ENCODE measurements at places on chromosomes 3 and 15.

DNA sequence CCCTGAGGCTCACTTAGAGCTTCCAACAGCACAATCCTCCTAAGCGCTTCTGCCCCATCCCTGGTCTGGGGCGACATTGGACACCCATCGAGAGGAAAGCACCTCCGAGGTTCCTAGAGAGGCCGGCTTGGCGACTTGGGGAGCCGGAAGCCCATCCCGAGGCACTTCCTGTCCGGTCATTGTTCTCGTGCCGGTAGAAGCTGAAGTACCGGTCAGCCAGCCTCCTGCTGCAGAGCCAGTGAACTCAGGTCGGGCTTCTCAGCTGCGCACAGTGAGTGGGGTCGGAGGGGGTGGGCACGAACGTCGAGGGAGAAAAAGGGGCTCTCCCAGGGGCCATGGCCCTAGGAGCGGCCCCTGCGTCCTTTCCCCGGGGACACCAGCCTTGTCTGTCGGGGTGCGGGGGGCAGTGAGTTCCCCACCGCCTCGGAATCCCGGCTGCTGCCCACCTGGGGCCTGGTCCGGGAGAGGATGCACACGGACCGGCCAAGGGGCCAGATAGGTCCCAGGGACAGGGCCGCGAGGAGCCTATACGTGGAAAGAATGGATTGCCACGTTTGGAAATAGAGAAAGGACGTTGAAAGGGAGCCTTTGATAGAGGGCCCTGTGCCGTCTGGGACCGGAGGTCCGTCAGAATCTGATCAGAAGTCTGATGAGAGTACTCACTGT is at the start of gene ZNF35:
ZNF35 (plus strand) TSS at position 169 of the 666 bp plus-strand sequence. CDS start 2,336 bp downstream, outside the sequence.
- no peaks in the 10 kb centered on the region for H3K27me3 ChIP-seq
- H3K4me3 ChIP-seq, result peak within 1 kb of the TSS; percentile 98
- peaks cover 9% of the 10 kb centered on the region for H3K4me1 ChIP-seq
- peak within 1 kb of the TSS; percentile 52 for H3K27ac ChIP-seq
- peaks cover 29% of the 10 kb centered on the region for H3K36me3 ChIP-seq
- DNase-seq, result peak; percentile 87

- H3K27me3 ChIP-seq, result no peaks in the 10 kb centered on the region
- H3K36me3 ChIP-seq, result no peaks in the 10 kb centered on the region
- DNase-seq, result no peak
Measured at GRCh38 chr15:77864211-77865105, 213.1 kb downstream of the TBC1D2B start.

- H3K27me3 ChIP-seq, result no peaks in the 10 kb centered on the region
- H3K36me3 ChIP-seq, result no peaks in the 10 kb centered on the region
- no peak for DNase-seq
- H3K4me1 ChIP-seq, result peaks cover 11% of the 10 kb centered on the region
- no peak overlapping the region for H3K4me3 ChIP-seq
Measured at GRCh38 chr15:84595660-84596059, 5.1 kb upstream of the ZSCAN2 start.

DNA sequence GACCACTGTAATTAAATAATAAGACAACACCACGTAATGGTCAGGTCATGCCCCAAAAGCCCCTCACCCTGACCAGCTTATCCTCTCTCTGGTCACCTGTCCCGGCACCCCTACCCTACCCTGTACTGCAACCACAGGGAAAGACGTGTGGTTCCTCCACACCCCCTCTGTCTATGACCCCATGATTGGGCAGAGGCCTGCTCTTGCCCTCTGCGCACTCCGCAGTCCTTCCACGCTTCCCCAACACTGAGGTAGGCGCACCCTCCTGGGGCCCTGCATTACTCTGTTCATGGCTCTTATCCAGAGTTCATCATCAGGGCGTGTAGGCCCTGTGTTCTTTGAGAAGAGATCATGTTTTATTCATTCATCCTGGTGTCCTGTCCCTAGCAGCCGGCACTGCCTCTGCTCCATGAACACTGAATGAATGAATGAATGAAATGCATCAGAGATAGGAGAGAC is 33.8 kb downstream of the MGLL start:
- no peak for DNase-seq
- H3K27ac ChIP-seq, result no peak overlapping the region
- no peaks in the 10 kb centered on the region for H3K27me3 ChIP-seq
- peaks cover 46% of the 10 kb centered on the region for H3K4me1 ChIP-seq
- no peak overlapping the region for H3K4me3 ChIP-seq
- H3K36me3 ChIP-seq, result no peaks in the 10 kb centered on the region

DNA sequence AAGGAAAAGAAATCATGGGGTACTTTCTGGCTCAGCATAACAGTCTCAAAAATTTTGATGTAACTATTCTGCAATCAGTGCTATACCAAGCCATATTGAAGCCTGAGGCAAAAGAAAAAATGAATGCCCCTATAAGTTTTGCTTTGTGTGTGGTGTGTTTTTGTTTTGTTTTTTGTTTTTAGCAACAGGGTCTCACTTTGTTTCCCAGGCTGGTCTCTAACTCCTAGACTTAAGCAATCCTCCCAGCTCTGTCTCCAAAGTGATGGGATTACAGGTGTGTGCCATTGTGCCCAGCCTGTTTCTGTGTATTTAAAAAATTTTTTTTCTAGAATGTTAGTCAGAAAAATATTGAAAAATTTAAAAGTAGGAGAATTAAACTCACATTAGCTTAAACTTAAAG is 93.2 kb downstream of the ZNF280D start:
- H3K4me3 ChIP-seq, result no peak overlapping the region
- no peak overlapping the region for H3K27ac ChIP-seq
- H3K27me3 ChIP-seq, result no peaks in the 10 kb centered on the region
- no peaks in the 10 kb centered on the region for H3K36me3 ChIP-seq
- no peak for DNase-seq

GRCh38 chr3:55156851-55157650 is 229.2 kb upstream of the LRTM1 start:
- no peaks in the 10 kb centered on the region for H3K36me3 ChIP-seq
- no peaks in the 10 kb centered on the region for H3K4me1 ChIP-seq
- no peak for DNase-seq

DNA sequence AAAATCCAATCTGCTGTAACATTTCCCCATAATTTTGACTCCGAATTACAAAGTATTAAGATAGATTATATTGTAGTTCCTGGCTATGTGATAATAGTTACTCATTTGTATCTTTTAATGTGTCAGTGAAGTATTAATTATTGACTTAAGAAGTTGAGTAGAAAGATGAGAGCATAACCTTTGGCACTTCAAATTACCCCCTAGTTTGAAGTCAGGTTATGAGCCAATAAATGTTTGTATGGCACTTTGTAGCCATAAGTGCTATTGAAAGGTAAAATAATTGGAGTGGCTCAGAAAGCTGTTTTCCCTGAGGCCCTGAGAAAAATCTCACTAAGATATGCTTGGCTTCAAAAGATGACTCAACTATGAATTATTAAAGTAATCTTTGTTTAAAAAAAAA is 31.0 kb downstream of the IREB2 start:
- H3K4me3 ChIP-seq, result no peak overlapping the region
- H3K27ac ChIP-seq, result no peak overlapping the region
- peaks cover 50% of the 10 kb centered on the region for H3K36me3 ChIP-seq
- no peaks in the 10 kb centered on the region for H3K4me1 ChIP-seq
- no peak for DNase-seq

DNA sequence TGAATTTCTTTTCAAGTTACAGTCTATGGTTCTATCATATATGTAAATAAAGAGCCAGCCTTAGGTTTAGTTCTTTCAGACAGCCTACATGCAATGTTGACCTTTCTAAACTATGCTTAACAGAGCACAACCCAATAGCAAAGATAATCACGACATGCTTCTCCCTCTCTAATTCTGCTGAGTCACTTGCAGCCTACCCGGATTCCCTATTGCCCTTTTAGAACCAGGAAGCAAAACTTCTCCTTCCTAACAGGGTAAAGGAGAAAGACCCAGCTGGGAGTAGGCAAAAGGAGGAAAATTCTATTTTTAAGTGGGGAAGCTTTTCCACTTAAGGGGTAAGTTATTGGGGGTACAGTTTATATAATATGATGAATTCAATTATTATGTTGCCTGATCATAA is 79.3 kb downstream of the SLC7A14 start:
- no peaks in the 10 kb centered on the region for H3K27me3 ChIP-seq
- peaks cover 8% of the 10 kb centered on the region for H3K4me1 ChIP-seq
- no peak overlapping the region for H3K4me3 ChIP-seq
- no peaks in the 10 kb centered on the region for H3K36me3 ChIP-seq
- H3K27ac ChIP-seq, result no peak overlapping the region

GRCh38 chr3:185421577-185422232 is 58.8 kb downstream of the MAP3K13 start:
- H3K4me3 ChIP-seq, result no peak overlapping the region
- H3K4me1 ChIP-seq, result peaks cover 27% of the 10 kb centered on the region
- H3K27me3 ChIP-seq, result no peaks in the 10 kb centered on the region
- DNase-seq, result no peak
- H3K36me3 ChIP-seq, result no peaks in the 10 kb centered on the region

- peaks cover 28% of the 10 kb centered on the region for H3K27me3 ChIP-seq
- H3K4me3 ChIP-seq, result no peak overlapping the region
- DNase-seq, result no peak
- H3K36me3 ChIP-seq, result no peaks in the 10 kb centered on the region
- no peaks in the 10 kb centered on the region for H3K4me1 ChIP-seq
Measured at GRCh38 chr3:28575100-28575745, 226.6 kb upstream of the AZI2 start.

GRCh38 chr3:149009732-149010131 is 18.4 kb downstream of the GYG1 start:
- no peak for DNase-seq
- H3K36me3 ChIP-seq, result 0 out of 2 replicates have a peak, but pooled peaks cover 2% of the 10 kb centered on the region
- H3K27ac ChIP-seq, result no peak overlapping the region
- H3K4me1 ChIP-seq, result no peaks in the 10 kb centered on the region

All from HCT116 (cell line).